SJSA1 (cell line): ENCODE measurements at places on chromosomes 5 and 9.

GRCh38 chr5:34547300-34548085 lies 108.6 kb upstream of the RAI14 start:
- DNase-seq: no peak

GRCh38 chr5:4229414-4230292 lies 634.0 kb downstream of the IRX1 start:
- no peak for DNase-seq

DNA sequence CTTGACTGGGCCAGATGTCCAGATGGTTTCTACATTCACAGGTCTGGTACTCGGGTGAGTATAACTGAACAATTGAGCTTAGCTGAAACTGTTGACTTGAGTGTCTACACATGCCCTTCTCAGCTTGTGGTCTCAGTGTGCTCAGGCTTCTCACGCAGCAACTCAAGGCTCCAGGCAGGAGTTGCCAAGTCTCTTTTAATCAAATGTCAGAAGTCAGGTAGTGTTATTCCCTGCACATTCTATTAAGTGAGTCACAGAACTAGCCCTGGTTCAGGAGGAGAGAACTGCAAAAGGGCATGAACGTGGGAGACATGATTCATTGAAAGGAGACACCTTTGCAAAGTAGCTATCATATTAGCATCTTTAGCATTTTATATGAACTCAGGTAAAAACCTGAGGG lies 199.3 kb upstream of the ACTBL2 start:
- DNase-seq: no peak

- no peak for DNase-seq
Observed at GRCh38 chr9:33489066-33489465, 15.3 kb upstream of the NOL6 start.

DNA sequence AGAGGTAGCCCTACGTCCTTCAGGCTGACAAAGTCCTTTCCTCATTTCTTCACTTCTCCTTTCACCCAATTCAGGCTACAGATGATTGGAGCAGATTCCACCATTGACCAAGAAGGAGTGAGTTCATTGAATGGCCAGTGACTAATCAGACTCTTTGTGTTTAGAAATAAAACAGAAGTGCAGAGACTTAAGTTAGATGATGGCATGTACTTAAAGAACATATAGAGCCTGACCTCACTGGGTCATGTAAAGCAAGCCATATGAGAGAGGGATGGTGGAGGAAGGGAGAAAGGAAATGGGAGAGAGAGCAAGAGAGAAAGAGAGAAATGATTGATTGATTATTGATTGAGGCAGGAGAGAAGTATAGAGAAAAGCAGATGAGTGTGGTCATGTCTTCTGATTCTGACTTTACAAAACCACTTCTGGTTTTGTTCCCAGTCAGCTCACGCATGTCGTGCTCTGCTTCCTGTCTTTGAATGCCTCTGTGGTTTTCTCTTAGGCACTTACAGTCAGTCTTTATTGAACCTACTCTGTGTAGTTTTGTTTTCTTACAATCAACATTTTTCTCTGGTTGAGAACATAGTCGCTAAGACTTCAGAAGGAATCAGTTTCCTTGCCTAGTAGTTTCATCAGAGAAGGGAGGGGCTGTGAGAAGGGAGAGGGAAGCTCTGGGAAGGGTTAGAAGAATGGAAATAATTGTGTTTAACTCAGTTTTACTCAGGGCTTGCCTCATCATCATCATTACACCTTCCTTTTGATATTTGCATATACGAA lies 149.2 kb upstream of the KLF9 start:
- peak; percentile 79 for DNase-seq

- no peak for DNase-seq
Observed at GRCh38 chr5:104789366-104789765, 1226.8 kb upstream of the NUDT12 start.
